Activated CD4-positive, alpha-beta T cell treated with anti-CD3 and anti-CD28 coated beads for 4 hours (primary cell): ENCODE measurements at places on chromosomes 2 and 18.

- DNase-seq: no peak
Measured at GRCh38 chr2:33047939-33048338, 101.2 kb downstream of the LTBP1 start.

DNA sequence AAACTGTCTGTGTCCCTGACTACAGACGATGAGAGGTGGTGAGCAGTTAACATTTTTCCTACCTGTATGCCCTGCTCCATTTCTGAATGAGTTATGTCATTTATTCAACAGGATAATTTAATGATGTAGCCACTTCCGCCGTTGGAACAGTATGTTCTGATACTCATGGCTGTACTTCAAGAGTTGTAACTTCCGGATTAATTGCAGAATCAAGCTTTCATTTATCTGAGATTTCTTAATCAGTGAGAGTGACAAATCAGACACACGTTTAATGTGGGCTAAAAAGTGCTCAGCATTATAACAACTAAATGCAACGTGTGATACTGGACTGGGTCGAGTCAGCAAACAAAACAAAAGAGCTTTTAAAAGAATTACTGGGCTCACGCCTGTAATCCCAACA, 107.7 kb downstream of the KCTD1 start:
- DNase-seq: no peak

GRCh38 chr18:59778434-59778833, 81.2 kb upstream of the CCBE1 start:
- DNase-seq: no peak

- DNase-seq: no peak
Measured at GRCh38 chr2:23571527-23572282, 186.7 kb downstream of the KLHL29 start.

- DNase-seq: no peak
Measured at GRCh38 chr2:119278946-119279345, 55.3 kb downstream of the STEAP3 start.

DNA sequence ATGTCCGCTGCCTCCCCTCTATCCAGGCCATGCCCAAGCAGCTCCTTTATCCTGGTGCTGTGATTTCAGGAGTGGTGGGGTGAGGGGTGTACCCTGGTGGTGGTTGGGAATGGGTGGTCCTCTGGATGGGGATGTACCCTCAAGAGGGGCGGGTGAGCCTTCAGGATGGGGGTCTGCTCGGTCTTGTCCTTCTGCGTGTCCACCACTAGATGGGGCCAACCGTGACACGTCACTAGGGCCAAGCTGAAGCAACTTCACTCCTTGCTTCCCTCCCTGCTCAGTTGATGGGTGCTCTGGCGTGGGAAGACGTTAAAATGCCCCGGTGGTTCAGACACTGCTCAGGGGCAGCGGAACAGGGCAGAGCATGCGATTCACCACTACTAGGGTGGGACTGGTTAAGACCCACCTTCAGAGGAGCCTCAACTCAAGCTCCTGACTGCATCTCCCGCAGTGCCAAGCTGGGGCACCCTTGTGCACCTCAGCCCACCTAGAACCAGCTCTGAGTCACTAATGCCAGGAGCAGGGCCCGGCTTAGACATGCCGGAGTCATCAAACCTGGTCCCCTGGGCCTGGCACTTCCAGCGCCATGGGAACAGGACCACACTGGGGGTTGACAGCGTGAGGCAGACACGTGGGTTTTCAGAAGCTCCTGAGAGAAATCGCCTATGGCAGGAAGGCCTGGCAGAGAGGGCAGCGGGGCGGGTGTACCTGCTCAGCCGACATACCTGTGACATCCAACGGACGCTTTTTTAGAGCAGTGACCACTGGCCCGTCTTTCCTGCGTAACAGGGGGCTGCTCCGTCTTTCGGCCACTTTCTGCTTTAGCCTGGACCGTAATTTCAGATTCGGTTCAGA, 256.7 kb downstream of the HDAC4 start:
- DNase-seq: peak; percentile 21
